ENCODE measurements at places on chromosomes 4 and X. TPM values are rescaled to one million over a fixed set of nuclear protein-coding genes. Genes with fewer than 3 reads are reported as not detected.

GABRG1 gene
- polyA plus RNA-seq, result not detected

ANOS1 gene
- 3.8 TPM for polyA plus RNA-seq

SMIM10 gene
- polyA plus RNA-seq, result 85.4 TPM

MAGEB1 gene
- polyA plus RNA-seq, result not detected

CYBB gene
- polyA plus RNA-seq, result 10.4 TPM

SFRP2 gene
- polyA plus RNA-seq, result 13.0 TPM
